Endothelial cell (in vitro differentiated cells): ENCODE measurements at places on chromosomes 1 and 21. TPM values are rescaled to one million over a fixed set of nuclear protein-coding genes. Genes with fewer than 3 reads are reported as not detected.

Gene CITED4
- total RNA-seq: 3.6 TPM

Gene HFM1
- total RNA-seq: 2.5 TPM

Gene LEPR
- total RNA-seq: 8.3 TPM

Gene F13B
- not detected for total RNA-seq

Gene CNN3
- 596 TPM for total RNA-seq

Gene ABCA4
- total RNA-seq: 51.7 TPM

Gene HNRNPCL1
- total RNA-seq: not detected

Gene HHAT
- total RNA-seq: 6.0 TPM

Gene MEGF6
- total RNA-seq: 198 TPM

Gene IL12RB2
- total RNA-seq: 0.36 TPM

Gene C21orf91
- 29.5 TPM for total RNA-seq

Gene DAP3
- 120 TPM for total RNA-seq

Gene PGLYRP3
- 1.1 TPM for total RNA-seq

Gene AIM2
- total RNA-seq: 29.2 TPM

Gene BMP8B
- total RNA-seq: 0.10 TPM

Gene ACTA1
- total RNA-seq: 1.5 TPM

Gene VAV3
- 159 TPM for total RNA-seq

Gene ZBTB8OS
- 30.2 TPM for total RNA-seq

Gene C1QB
- not detected for total RNA-seq

Gene ADGRL2
- total RNA-seq: 85.4 TPM

Gene ILF2
- total RNA-seq: 216 TPM

Gene SDC3
- 51.3 TPM for total RNA-seq

Gene C1orf87
- total RNA-seq: 0.23 TPM

Gene TNFRSF8
- 1.9 TPM for total RNA-seq

Gene AMPD1
- total RNA-seq: not detected

Gene GPR157
- total RNA-seq: 2.8 TPM

Gene CAPN8
- total RNA-seq: 0.13 TPM

Gene CNTN2
- total RNA-seq: 0.10 TPM

Gene WLS
- total RNA-seq: 99.6 TPM

Gene LIN28A
- total RNA-seq: 107 TPM

Gene CADM3
- 4.0 TPM for total RNA-seq

Gene SMIM1
- 2.1 TPM for total RNA-seq

Gene OR2T33
- total RNA-seq: not detected

Gene CD52
- 21.8 TPM for total RNA-seq

Gene TMEM53
- 15.6 TPM for total RNA-seq

Gene CRNN
- not detected for total RNA-seq

Gene PROK1
- total RNA-seq: not detected

Gene IBA57
- 11.5 TPM for total RNA-seq

Gene CNIH3
- total RNA-seq: 4.7 TPM

Gene RNU1-1
- 3,428 TPM for total RNA-seq

Gene ECM1
- 637 TPM for total RNA-seq

Gene ATP1B1
- 6.0 TPM for total RNA-seq

Gene RPS27
- total RNA-seq: 2,665 TPM

Gene GIPC2
- total RNA-seq: 2.9 TPM

Gene MTMR11
- 10.3 TPM for total RNA-seq

Gene TXNIP
- 107 TPM for total RNA-seq

Gene AQP10
- total RNA-seq: not detected

Gene USP21
- total RNA-seq: 22.2 TPM

Gene CLCNKA
- not detected for total RNA-seq

Gene LRRC8D
- 33.9 TPM for total RNA-seq

Gene BACE2
- 151 TPM for total RNA-seq

Gene CELF3
- total RNA-seq: not detected

Gene LCE6A
- not detected for total RNA-seq

Gene CYP4X1
- 0.23 TPM for total RNA-seq

Gene INAVA
- 35.8 TPM for total RNA-seq
